Lower leg skin (tissue), 4 donors: ENCODE measurements at places on chromosomes 16 and 17. TPM values are rescaled to one million over a fixed set of nuclear protein-coding genes. Genes with fewer than 3 reads are reported as not detected.

DNA sequence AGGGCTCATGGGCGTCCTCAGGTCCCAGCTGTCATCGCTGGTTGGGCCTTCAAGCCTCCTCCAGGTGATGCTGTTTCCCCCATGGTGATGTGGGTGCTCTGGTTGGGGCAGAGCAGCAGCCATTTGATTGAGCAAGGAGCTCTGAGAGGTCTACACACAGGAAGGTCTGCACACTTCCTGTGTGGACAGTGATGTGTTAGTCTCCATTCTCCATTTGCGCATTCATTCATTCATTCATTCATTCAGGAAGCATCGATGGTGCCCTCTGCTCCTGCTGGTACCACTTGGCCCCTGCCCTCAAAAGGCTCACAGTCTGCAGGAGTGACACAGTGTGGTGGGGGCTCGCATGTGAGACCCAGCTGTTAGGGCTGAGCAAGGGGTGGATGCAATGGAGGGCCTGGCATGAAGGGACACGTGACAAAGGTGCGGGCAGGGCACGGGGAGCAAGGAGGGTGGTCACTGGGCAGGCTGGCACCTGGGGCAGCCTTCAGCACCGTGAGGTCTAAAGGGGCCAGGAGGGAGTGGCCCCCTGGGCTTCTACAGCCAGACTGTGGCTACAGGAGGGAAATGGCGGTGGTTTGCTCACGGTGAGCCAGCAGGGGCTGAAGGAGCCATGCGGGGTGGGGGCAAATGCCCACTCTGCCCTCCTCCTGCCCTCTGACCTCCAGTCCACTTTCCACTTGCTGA, 1.5 kb downstream of the ADGRG3 start:
- DNase-seq = no peak

- DNase-seq = no peak
Measured at GRCh38 chr16:64253096-64253495, 868.8 kb downstream of the CDH11 start.

DNA sequence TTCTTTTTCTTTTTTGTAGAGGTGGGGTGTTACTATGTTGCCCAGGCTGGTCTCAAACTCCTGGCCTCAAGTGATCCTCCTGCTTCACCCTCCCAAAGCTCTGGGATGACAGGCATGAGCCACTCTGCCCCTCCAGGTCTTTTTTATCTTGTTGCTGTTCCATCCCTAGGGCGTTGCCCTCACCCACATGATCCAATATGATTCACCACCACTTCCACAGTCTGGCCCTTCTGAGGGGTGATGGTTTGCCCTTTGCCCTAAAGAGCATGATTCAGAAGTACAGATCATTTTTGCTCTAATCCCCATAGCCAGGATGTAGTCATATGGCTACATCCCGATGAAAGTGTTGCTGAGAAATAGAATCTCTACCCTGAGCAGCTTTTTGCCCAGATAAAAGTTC, 18.8 kb downstream of the STX4 start:
- DNase-seq = no peak

DNA sequence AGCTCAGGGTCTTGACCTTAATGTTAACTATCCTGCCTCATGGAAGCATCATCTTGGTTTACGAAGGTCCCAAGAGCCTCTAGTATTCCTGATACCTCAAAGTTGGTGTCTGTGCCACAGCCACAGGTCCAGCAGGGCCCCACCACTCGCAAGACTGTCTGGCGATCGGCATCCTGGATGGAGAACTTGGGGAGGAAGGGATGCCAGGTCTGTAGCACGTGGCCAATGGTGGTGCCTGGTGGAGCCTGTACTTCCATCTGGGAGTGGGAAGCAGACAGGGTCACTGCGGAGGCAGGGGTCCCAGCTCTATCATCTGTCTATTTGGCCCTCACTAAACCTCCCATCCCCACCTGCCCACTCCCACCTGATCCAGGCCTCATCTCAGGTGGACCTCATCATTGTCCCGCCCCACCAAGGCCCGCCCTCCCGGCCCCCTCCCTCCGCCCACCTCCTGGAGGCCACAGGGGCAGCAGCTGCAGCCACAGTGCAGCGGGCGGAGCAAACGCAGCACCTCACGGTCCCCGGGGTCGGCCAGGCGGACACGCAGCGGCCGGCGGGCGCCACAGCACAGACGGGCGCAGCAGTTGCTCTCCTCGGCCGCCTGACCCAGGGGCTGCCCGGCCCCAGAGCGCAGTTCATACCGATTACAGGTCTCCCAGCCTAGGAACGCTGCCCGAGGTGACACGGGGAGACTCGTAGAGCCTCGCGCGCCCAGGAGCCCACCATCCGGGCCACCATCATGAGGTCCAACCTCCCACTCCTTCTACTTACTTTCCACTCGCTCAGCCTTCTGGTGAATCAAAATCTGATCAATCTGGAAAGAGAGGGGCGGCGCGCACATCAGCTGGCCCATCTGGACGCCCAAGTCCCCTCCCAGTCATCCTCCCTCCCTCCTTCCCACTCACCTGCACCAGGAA, 1.4 kb downstream of the PLSCR3 start:
- DNase-seq = no peak

Gene SLC13A2
- 6.5 TPM for total RNA-seq

DNA sequence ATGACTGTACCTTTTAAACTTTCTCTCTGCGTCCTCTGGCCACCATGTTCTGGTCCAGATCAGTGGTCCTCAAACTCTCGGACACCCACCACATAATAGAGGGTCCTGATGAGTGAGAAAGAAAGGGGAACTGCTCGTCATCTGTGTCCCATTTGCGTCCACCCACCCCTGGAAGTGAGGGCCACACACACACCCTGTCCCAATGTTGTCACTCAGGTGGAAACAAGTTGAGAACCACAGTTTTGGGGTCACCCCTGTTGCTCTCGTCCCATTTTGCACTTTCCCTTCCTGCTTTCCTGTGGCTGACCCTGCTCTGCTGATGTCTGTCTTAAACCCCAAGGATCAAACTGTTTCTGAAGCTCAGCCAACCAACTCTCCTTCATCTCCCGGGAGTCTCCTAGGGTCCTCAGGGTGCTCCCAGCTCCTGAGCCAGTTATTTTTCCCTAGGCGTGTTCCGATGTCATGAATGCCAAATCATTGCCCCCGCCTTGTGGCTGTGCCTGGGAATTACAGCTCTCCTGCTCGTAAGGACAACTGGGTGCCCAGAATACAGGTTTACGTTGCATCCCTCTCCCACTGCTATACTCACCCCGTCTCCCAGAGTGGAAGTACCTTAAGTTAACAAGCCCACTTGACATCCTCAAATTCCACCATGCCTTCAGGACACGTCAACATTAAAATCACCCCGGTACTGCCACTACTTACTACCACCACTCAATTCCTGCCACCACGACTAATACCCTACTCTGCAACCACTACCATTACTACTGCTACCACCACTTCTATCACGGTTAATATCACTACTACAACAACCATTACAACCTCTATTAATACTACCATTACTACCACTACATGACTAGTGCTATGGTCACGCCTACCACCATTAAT, 26.0 kb upstream of the HNF1B start:
- no peak for DNase-seq

- no peak for DNase-seq
Measured at GRCh38 chr16:89612415-89613166, 851 bp upstream of the DPEP1 start.

DNA sequence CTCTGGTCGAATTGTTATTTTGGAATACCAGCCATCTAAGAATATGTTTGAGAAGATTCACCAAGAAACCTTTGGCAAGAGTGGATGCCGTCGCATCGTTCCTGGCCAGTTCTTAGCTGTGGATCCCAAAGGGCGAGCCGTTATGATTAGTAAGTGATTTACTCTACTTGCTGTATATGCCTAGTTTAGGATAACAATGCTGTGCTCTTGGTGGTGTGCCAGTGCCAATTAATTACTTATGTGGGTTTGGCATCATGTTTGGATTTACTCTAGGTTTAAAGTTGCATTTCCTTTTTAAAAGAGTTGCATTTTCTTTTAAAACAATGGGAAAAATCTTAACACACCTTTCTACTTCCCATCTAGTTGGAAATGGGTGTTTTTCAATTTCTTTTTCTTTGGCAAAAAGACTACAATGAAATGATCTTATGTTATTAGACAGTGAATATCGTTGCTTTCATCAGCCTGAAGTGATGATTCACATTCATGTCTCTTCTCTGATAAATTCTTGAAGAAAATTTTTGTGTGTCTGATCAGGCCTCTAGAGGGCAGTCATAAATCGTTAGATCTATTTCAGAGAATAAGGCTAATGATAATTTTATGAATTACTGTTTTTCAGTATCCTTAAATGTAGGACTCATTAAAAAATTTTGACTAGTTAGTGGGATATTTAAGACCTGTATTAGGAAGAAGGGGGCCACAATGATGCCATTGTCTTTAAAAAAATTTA, 5.6 kb downstream of the SF3B3 start:
- DNase-seq = no peak

Gene KCNAB3
- 0.13 TPM for total RNA-seq

DNA sequence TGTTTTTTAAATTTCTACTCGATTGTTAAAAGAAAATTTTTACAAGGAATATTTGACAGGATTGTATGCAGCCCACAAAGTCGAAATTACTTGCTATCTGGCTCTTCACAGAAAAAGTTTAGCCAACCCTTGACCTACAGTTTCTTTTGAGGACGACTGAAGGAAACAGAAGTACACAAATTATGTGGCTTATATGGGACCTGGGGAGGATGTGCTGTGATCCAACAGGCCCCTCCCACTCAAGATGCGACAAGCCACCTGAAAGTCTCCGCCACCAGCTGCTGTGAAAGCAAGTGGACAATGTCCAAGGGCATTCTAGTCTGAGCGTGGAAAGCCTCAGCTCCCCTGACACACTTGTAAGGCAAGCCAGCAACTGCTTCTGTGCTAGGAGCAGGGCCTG, 42.4 kb upstream of the SLC25A19 start:
- no peak for DNase-seq

DNA sequence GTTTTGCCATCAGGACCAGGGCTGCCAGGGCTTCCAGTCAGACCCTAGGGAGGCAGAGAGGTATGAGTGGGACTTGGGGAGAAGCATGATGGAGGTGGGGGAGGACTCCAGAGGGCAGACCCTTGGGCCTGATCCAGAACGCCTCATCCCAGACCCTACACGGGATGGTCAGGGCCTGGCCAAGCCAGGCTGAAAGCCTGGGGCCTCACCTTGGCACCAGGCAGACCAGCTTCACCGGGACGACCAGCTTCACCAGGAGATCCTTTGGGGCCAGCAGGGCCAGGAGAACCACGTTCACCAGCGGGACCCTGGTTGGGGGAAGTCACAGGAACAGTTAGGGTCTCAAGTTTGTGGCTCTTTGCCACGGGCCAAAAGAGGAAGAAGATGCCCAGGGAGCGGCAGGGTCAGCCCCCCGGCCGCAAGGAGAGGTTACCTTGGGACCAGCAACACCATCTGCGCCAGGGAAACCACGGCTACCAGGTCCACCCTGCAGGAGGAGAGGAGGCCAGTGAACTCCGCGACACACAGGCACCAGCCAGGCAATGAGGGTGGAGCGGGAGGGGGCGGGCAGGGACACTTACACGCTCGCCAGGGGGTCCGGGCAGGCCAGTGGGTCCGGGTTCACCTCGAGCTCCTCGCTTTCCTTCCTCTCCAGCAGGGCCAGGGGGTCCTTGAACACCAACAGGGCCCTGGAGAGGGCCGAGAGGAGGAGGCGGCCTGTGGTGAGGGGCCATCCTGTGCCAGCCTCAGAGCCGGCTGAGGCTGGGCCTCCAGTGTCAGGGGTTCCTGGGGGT, 7.1 kb downstream of the COL1A1 start:
- DNase-seq = no peak

GRCh38 chr17:47204722-47205418, 4.3 kb upstream of the MYL4 start:
- DNase-seq = no peak
